ENCODE measurements at places on chromosomes 2 and 18. TPM values are rescaled to one million over a fixed set of nuclear protein-coding genes. Genes with fewer than 3 reads are reported as not detected.
A peak's percentile ranks its signal among the peaks of the same experiment; 100 is the strongest.

LYPD1 gene
- 0.40 TPM for total RNA-seq

CFC1 gene
- not detected for total RNA-seq

RPE gene
- 20.8 TPM for total RNA-seq

SH3BP4 gene
- total RNA-seq, result 22.9 TPM

- DNase-seq, result peak; percentile 62
These were observed 19.9 kb upstream of the CABYR start for GRCh38 chr18:24118750-24119577.

DNA sequence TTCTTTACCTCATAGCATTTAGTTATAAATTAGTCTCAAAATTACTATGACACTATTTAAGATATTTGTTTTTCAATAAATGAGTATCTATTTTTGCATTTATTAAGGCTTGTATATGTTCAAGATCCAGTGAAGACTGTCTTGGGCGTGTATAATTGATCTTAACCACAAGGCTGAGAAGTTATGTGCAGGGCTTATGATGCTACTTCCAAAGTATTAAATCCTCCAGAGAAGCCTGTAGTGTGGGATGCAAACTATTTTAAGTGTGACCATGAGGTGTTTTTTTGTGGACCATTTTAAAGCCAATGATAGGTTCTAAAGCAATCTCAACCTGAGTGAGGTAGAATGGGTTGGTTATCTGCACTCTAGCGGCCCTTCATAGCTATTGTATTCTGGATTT lies 219.9 kb downstream of the ZNF407 start:
- no peak for DNase-seq

- DNase-seq, result no peak
These were observed 107.3 kb downstream of the CPS1 start for GRCh38 chr2:210663631-210664089.

GRCh38 chr2:109188496-109188890 lies 59.5 kb downstream of the SH3RF3 start:
- no peak for DNase-seq

DNA sequence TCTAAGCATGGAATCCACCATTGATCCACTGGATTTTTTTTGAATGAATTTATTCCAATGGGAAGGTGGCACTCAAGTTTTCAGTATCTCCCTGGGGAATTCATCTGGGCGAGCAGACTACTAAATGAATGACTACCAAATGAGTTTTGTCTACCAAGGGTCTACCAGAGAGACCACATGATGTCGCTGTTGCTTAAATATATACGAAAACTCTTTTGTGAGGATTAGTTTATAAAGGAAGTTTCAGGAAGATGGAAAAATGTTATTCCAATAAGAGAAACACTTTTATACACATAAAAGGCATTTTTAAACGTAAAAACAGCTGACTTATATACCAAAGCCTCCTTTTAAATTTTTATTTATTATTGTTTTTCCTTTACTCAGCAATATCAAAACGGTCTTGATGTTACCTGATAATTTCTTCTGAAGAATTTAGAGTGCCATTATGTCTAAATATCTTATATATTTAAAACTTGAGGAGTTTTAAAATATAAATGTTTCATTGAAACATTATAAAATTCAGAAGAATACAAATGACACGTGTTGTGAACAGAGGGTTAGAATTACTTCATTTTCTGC lies 139.7 kb downstream of the HRH4 start:
- DNase-seq, result no peak

GRCh38 chr2:4973973-4974372 lies 718.2 kb upstream of the SOX11 start:
- no peak for DNase-seq
